ENCODE measurements at places on chromosomes 16 and 17. TPM values are rescaled to one million over a fixed set of nuclear protein-coding genes. Genes with fewer than 3 reads are reported as not detected.

Gene CFAP97D1
- total RNA-seq = not detected

Gene SDK2
- total RNA-seq = 0.56 TPM

Gene APOBR
- 0.05 TPM for total RNA-seq

Gene STH
- total RNA-seq = not detected

Gene CES3
- total RNA-seq = 1.7 TPM

Gene ABCC12
- total RNA-seq = not detected

Gene TP53TG3B
- total RNA-seq = not detected

Gene KRT39
- total RNA-seq = not detected

Gene DNAAF1
- 0.26 TPM for total RNA-seq

Gene CACNG4
- total RNA-seq = 9.2 TPM

Gene CHST4
- 0.08 TPM for total RNA-seq

Gene PRR35
- total RNA-seq = 0.05 TPM

Gene PMP22
- total RNA-seq = 323 TPM

Gene CA4
- not detected for total RNA-seq

Gene TMEM219
- 102 TPM for total RNA-seq

Gene PIGS
- 64.3 TPM for total RNA-seq

Gene TEKT1
- total RNA-seq = not detected

Gene RASL10B
- 0.10 TPM for total RNA-seq

Gene CTRB1
- total RNA-seq = not detected

Gene ASB16
- total RNA-seq = 0.17 TPM

Gene PGP
- 32.8 TPM for total RNA-seq

Gene KIF22
- total RNA-seq = 102 TPM

Gene ARHGAP27
- total RNA-seq = 16.0 TPM

Gene CACNG1
- 0.11 TPM for total RNA-seq

Gene SDR42E2
- total RNA-seq = not detected

Gene LGALS9B
- not detected for total RNA-seq

Gene WDR45B
- total RNA-seq = 98.3 TPM

Gene CDH8
- total RNA-seq = 0.47 TPM

Gene ZCCHC14
- 11.6 TPM for total RNA-seq

Data from A549 treated with DMSO at 1 μM for 4 hours (cell line).